Temporal lobe (tissue), 4 donors: ENCODE measurements at places on chromosomes 1 and 21. TPM values are rescaled to one million over a fixed set of nuclear protein-coding genes. Genes with fewer than 3 reads are reported as not detected.

AHCYL1 gene
- 24.8 TPM for total RNA-seq

CD1B gene
- total RNA-seq, result not detected

APOBEC4 gene
- total RNA-seq, result not detected

RNF223 gene
- total RNA-seq, result not detected

CYP4B1 gene
- total RNA-seq, result under 0.01 TPM

RAB25 gene
- not detected for total RNA-seq

RIMKLA gene
- 20.9 TPM for total RNA-seq

NMNAT1 gene
- 3.4 TPM for total RNA-seq

DENND2C gene
- total RNA-seq, result 1.5 TPM

BSND gene
- total RNA-seq, result not detected

TMEM51 gene
- 0.98 TPM for total RNA-seq

FCAMR gene
- total RNA-seq, result not detected

FMN2 gene
- 64.4 TPM for total RNA-seq

AZIN2 gene
- 17.7 TPM for total RNA-seq

PALMD gene
- 41.8 TPM for total RNA-seq

FASLG gene
- not detected for total RNA-seq

PRAMEF12 gene
- not detected for total RNA-seq

GUCA2B gene
- not detected for total RNA-seq

SLC2A5 gene
- total RNA-seq, result 1.2 TPM

KRTAP19-3 gene
- not detected for total RNA-seq

CR1L gene
- total RNA-seq, result not detected

IVL gene
- total RNA-seq, result under 0.01 TPM

GPR37L1 gene
- total RNA-seq, result 1.2 TPM

REN gene
- not detected for total RNA-seq
